Naive thymus-derived CD4-positive, alpha-beta T cell (primary cell): ENCODE measurements at places on chromosomes 6 and 20. TPM values are rescaled to one million over a fixed set of nuclear protein-coding genes. Genes with fewer than 3 reads are reported as not detected.

GRCh38 chr6:111750753-111751673 is 122.2 kb downstream of the FYN start:
- peaks cover 94% of the 10 kb centered on the region for H3K4me1 ChIP-seq
- H3K27ac ChIP-seq: peak overlapping the region; percentile 97

DNA sequence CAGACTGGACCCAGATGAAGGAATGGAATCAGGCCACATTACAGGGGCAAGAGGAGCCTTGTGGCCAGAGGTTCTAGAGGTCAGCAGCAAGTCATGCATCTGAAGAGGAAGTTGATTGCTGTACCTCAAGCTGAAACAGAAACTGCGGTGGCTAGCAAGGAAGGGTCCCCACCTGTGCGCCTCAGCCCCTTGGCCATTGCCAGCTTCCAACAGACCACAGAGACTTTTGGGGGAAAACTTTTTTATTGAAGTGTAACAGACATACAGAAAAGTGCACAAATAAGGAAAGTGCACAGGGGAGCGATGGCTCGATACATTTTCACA is 26.8 kb upstream of the SLC9A8 start:
- no peak overlapping the region for H3K27ac ChIP-seq
- H3K27me3 ChIP-seq: no peaks in the 10 kb centered on the region
- H3K36me3 ChIP-seq: no peaks in the 10 kb centered on the region
- H3K4me1 ChIP-seq: no peaks in the 10 kb centered on the region
- no peak for DNase-seq

EPHA7 gene
- not detected for total RNA-seq

KCNQ5 gene
- total RNA-seq: 15.0 TPM

HLA-DOB gene
- 2.3 TPM for total RNA-seq

- H3K27me3 ChIP-seq: no peaks in the 10 kb centered on the region
- no peak for DNase-seq
- H3K36me3 ChIP-seq: peaks cover 57% of the 10 kb centered on the region
- no peak overlapping the region for H3K4me3 ChIP-seq
Observed at GRCh38 chr6:24831771-24832716, 33.3 kb upstream of the ARMH2 start.

RIPPLY2 gene
- not detected for total RNA-seq

GSTA2 gene
- total RNA-seq: not detected

DNA sequence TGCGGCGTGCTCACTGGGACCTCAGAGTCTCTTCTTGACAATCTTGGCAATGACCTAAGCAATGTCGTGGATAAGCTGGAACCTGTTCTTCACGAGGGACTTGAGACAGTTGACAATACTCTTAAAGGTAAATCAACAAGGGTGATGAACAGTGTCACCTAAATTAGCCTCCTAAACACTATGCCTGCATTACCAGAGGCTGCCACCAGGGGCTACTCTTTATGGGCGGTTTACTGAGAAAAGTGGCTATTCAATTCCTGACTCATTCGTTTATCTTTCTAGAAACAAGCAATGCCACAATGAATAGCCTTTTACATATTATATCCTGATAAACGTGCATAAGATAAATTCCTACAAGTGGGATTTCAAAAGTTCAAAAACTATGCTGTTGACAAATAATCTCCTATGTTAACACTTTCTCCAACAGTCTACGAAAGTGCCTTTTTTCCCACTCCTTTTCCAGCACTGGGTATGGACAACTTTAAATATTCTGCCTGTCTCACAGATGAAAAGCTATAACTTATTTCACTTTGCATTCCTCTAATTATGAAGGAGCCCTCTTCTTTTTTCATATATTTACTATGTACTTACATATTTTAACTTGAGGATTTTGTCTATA is 1.3 kb downstream of the BPIFA2 start:
- no peaks in the 10 kb centered on the region for H3K4me1 ChIP-seq
- no peaks in the 10 kb centered on the region for H3K36me3 ChIP-seq
- no peak for DNase-seq
- H3K4me3 ChIP-seq: no peak overlapping the region
- no peak overlapping the region for H3K27ac ChIP-seq
- H3K27me3 ChIP-seq: no peaks in the 10 kb centered on the region
